Daoy (cell line): ENCODE measurements at places on chromosomes 6 and 20. TPM values are rescaled to one million over a fixed set of nuclear protein-coding genes. Genes with fewer than 3 reads are reported as not detected.

Gene RIMS4
- total RNA-seq = 2.0 and 2.1 TPM in 2 replicates

Gene ESR1
- not detected in 2 replicates for total RNA-seq

Gene ZNF165
- 0.71 and 2.2 TPM in 2 replicates for total RNA-seq

Gene SOX18
- not detected in 2 replicates for total RNA-seq

Gene CRYBG1
- total RNA-seq = 14.1 and 15.6 TPM in 2 replicates

Gene SMAP1
- total RNA-seq = 21.4 and 22.5 TPM in 2 replicates

Gene GATA5
- not detected in 2 replicates for total RNA-seq

Gene RWDD2A
- 0.97 and 2.6 TPM in 2 replicates for total RNA-seq

Gene KCNB1
- total RNA-seq = under 0.01 TPM in 1 of 2 replicates, not detected in the other

DNA sequence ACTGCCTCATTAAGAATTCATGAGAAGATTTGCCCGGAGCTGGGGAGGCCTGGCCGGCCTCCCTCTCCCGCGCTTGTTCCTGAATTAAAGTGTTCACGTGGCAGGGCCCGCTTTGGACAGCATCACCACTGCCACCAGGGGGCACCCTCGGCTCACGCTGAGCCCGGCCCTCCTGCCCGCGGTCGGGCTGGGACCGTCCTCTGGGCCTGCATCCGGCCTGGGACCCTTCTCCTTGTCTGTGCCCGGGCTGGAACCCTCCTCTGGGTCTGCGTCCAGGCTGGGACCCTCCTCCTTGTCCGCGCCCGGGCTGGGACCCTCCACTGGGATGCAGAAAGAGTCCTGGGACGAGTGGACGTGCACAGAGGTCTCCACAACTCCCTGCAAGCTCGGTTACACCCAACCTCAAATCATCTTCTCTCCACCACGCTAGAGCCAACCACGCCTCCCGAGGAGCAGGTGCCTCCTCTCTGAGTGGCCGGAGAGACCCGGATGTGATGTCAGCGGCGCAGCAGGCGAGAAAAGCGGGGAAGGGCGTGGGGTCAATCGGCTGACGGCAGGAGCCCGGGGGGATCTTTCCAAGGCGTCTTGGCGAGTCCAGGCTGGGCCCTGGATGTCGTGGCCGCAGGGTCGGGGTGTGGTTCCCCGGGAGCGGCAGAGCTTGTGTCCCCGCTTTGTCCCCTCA is 50.9 kb upstream of the DACT2 start:
- DNase-seq = peak; percentile 86

GRCh38 chr6:144467921-144468320 is 182.8 kb downstream of the UTRN start:
- DNase-seq = no peak

DNA sequence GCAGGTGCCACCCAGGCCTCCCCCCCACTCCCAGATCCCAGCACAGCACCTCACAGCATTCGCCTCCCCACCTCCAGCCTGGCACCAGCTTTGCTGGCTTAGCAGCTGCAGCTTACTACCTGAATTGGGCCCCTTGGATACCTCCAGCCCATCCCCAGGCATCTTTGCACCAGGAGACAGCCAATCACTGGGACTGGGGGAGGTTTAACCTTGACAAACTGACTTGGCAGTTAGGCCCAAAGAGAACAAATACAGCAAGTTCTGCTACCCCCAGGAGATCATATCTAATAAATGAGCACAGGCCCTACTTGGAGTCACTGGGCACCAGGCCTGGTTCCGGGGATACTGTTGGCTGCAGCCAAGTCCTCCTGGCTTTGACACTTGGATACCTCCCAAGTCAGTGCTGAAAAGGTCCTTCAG is 8.8 kb downstream of the PDRG1 start:
- DNase-seq = no peak

- no peak for DNase-seq
Measured at GRCh38 chr6:142861711-142862110, 83.3 kb downstream of the HIVEP2 start.

- no peak for DNase-seq
Measured at GRCh38 chr20:57896563-57896962, 186.7 kb upstream of the PMEPA1 start.

GRCh38 chr6:37607944-37608343 is 89.7 kb downstream of the MDGA1 start:
- no peak for DNase-seq

DNA sequence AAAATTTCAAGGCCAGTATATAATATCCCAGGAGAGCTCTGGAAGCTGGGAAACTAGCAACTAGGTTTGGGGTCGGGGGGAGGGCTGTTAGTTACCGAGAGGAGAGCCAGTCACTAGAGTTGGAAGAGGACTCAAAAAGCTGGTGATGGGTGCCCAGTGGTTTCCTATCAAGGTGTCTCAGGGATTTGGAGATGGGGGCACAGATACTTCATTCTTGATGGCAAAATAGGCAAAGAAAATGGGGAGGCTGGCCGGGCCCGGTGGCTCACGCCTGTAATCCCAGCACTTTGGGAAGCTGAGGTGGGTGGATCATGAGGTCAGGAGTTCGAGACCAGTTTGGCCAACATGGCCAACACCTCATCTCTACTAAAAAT is 805 bp downstream of the PHF1 start:
- no peak for DNase-seq

- DNase-seq = no peak
Measured at GRCh38 chr6:40640599-40641227, 53.5 kb upstream of the LRFN2 start.

- no peak for DNase-seq
Measured at GRCh38 chr20:50868509-50869495, 62.4 kb downstream of the ADNP start.

GRCh38 chr6:92337571-92337970 is 1081.8 kb downstream of the EPHA7 start:
- no peak for DNase-seq

DNA sequence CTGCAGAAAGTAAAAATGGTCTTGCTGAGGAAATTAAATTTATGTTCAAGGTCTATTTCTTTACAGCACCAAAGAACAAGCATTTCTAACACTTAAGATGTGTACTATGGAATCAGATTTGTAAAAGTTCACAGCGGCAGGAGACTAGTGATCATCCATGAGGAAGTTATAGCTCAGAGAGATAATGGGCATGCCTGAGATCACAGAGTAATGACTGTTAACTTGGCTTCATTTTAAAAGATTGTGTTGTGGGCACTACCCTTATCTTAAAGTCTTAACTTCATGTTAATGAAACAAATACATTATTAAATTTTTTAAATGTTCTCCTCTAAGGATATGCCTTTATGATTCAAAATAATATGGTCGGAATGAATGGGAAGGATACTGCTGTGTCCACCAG is 168.6 kb downstream of the GMPR start:
- no peak for DNase-seq

- no peak for DNase-seq
Measured at GRCh38 chr6:170410241-170410640, 103.7 kb downstream of the FAM120B start.

- DNase-seq = no peak
Measured at GRCh38 chr6:111114087-111114443, 26.8 kb downstream of the SLC16A10 start.

- no peak for DNase-seq
Measured at GRCh38 chr6:5747379-5747778, 259.3 kb downstream of the NRN1 start.

- peak; percentile 71 for DNase-seq
Measured at GRCh38 chr20:297925-298775, 780 bp downstream of the ZCCHC3 start.

GRCh38 chr6:73134588-73134987 is 90.7 kb downstream of the KHDC1L start:
- DNase-seq = peak; percentile 48

DNA sequence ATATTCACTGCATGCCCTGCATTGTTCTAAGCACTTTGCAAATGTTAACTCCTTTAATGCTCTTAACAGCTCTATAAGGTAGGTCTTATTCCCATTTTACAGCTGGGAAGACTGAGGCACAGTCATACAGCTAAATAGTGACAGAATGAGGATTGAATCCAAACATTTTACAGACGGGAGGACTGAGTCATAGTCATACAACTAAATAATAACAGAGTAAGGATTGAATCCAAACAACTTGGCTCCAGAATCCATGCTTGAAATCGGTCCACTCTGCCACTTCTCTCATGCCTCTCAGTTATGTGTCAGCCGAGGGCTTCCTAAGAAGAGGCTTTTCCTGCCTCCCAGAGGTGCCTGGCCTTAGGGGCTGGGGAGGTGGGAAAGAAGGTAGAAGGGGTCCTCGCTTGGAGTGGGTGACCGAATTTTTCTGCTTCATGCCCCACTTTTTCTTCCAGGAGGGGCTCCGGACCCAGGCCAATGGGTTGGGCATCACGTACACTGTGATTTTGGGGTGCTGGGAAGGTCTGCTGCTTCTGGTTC is 137.4 kb upstream of the RNF24 start:
- DNase-seq = peak; percentile 28

- no peak for DNase-seq
Measured at GRCh38 chr6:163836876-163837690, 422.6 kb downstream of the QKI start.

DNA sequence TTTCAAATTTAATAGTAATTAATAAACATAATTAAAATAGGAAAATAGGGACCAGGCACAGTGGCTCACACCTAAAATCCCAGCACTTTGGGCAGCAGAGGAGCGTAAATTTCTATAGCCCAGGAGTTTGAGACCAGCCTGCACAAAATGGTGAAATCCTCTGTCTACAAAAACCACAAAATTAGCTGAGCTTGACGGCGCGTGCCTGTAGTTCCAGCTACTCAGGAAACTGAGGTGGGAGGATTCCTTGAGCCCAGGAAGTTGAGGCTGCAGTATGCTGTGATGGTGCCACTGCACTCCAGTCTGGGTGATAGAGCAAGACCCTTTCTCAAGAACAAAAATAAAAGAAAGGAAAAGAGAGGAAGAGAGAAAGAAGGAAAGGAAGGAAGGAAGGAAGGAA is 1387.0 kb upstream of the ADGRB3 start:
- DNase-seq = no peak

- DNase-seq = no peak
Measured at GRCh38 chr6:52590152-52590891, 13.5 kb upstream of the TRAM2 start.

DNA sequence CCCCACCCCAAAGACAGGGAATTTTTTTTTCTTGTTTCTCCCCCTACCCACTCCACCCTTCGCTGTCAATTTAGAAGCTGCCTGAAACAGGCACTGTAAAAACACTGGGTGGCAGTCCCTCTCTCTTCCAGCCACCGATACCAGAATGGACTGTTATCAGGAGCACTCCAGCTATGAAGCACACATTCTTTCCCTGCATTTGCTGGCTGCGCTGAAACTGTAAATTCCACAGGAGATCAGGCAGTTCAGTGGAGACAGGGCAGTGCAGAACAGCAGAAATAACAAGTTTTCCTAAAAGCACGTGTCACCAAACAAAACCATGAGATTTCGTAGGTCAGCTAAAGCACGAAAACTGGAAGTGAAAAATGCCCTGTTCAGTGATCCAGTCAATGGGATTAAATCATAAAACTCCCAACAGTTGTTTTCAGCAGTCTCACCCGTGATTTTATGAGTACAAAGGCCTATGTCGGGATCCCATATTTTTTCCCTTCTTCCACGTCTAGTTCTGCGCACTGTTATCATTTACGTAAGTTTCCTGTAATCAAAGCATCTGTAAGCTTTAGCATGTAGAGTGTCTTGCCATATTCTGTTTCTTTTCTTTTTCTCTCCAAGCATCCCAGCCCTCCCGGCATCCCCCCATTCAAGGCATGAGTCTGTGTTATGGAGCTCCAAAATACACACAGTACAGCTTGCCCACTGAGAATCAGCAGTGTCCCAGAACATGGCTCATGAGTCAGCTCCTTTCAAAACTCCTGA is 359.9 kb upstream of the EPHA7 start:
- no peak for DNase-seq
